ENCODE measurements at places on chromosomes 5 and 9.
A peak's percentile ranks its signal among the peaks of the same experiment; 100 is the strongest.

DNA sequence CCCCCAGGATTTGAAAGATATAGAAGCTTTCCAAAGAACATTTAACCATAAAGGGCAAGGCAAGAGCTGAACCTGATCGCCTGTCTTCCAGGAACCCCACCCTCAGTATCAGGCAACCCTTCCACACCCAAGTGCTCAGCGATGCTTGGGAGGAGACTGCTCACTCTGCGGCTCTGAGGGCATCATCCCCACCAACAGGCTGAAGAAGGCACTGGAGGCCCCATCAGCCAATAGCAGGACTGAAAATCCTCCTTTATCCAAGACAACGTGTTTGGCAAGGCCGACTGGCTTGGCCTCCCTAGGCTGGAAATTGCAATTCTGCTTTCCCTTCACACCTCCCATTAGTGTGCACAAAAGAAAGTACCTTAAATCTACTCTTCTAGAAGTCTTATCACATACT lies 1.4 kb upstream of the PPP2CA start:
- DNase-seq, result no peak

GRCh38 chr5:107594253-107595045 lies 76.3 kb downstream of the EFNA5 start:
- DNase-seq, result peak; percentile 50

DNA sequence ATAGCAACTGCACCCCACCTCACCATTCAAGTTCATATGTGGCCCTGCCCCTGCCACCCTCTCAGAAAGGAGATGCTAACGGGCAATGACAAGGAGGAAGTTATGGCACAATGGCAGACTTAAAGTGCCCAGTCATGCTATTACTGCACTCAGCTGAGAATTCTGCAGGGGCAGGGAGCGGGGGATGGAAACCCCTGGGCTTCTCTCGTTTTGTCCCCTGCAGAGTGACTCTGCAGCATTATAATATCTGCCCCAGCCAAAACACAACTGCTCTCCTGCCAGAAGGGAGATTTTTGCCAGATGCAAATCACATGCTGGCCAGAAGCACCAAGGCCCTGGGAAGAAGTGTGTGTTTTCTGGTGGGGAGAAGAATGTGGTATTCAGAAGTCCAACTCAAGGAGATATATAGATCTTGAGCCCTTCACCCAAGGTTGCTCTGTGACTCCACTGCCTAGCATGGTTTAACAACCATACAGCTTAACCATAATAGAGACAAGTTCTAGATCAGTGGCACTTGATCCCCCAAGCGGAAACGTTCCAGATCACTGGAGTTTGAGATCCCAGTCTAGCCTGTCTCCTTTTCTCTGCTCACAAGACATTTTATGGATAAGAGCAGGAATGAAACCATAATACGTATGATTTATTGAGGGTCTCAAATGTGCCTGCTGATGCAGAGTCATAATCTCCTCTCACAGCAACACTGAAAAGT lies 207.0 kb upstream of the MAP3K1 start:
- peak; percentile 82 for DNase-seq

GRCh38 chr9:137157618-137158415 lies 12.0 kb downstream of the LRRC26 start:
- DNase-seq, result no peak

GRCh38 chr5:11407556-11408145 lies 496.6 kb downstream of the CTNND2 start:
- no peak for DNase-seq

DNA sequence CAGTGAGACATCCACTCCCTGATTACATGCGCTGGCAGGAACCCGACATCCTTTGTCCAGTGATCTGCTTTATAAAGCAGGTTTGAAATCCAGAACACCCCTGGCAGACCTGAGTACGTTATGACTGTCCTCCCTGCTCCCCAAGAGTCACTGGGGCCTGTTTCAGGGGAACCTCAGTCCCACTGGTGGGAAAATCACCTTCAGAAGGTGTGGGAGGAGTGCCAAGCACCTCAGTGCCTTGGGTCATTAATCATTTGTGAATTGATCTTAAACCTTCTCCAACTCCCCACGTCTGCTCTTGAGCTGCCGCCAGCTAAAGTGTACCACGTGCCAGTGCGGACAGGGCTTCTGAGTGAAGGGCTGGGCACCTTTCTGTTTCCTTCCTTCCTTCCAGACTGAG lies 16.2 kb downstream of the SLC6A3 start:
- DNase-seq, result no peak

DNA sequence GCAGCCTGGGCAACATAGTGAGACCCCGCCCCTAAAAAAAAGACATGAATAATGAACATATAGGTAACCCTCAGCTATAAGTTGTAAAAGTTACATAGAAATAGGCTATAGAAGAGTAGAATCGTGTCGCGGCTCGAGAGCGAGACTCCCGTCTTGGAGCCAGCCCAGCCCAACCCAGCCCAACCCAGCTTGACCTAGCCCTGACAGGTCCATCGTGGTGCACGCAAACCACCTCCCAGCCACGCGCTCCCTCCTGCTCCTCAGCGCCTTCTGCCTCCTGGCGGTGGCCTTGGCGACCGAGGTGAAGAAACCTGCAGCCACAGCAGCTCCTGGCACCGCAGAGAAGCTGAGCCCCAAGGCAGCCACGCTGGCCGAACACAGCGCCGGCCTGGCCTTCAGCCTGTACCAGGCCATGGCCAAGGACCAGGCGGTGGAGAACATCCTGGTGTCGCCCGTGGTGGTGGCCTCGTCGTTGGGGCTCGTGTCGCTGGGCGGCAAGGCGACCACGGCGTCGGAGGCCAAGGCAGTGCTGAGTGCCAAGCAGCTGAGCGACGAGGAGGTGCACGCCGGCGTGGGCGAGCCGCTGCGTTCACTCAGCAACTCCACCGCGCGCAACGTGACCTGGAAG lies 10.8 kb downstream of the KIF24 start:
- no peak for DNase-seq

DNA sequence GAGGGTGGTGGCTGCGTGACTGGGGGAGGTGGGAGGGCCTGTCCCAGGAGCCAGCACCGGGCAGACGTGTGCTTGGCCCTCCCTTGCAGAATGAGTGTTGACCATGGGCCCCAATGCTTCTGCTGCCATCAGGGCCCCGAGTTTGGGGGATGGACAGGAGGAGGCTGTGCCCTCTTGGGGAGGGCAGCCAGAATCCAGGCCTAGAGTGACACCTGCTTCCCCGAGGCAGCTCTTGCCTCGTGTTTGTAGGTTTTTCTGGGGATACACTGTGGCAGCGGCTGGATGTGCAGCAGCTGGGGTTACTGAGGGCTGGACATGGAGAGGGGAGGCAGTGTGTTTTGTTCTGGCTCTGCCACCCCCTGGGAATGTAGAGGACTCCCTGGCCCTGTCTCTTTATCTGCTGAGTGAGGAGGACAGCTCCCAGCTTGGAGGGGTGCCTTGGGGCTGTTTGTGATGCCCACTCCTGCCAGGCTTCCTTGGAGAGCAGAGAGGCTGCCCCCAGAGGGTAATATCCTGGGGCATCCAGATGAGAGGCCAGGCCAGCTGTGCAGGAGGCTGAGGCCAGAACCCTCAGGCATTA lies 22.7 kb downstream of the WNK2 start:
- DNase-seq, result no peak

DNA sequence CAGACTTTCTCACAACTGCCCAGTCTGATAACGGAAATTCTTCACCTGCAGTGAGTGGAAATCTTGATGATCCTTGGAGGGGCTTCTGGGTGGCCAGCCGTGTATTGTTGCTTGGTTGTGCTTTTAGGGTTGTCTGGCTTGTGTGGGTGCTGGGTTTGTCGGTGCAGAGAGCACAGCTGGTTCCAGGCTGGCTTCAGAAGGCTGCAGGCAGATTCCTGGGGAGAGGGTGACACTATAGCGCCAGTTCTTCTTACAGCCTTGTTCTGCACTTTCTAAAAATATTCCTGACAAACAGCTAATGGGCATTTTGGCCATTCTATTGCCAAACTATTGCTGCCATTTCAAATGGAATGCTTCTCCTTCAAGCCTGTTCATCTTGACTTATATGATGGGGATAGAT lies 99.3 kb downstream of the PDZD2 start:
- no peak for DNase-seq

DNA sequence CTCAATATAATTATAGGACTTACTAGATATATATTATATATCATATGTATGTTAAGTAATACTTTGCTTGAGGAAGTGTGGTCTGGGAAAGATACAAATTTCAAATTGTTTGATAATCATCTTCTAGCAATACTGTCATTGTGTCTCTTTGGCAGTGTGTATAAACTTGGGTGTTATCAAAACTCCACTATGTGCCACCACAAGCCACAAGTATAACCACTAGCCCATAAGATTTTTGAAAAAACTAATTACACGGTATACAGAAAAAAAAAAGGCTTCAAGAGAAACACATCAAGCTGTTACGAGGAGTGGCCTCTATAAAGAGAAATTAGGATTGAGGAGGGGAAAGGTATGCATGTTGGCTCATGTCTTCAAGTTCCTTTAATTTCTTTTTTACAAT lies 44.7 kb upstream of the PCSK5 start:
- no peak for DNase-seq

DNA sequence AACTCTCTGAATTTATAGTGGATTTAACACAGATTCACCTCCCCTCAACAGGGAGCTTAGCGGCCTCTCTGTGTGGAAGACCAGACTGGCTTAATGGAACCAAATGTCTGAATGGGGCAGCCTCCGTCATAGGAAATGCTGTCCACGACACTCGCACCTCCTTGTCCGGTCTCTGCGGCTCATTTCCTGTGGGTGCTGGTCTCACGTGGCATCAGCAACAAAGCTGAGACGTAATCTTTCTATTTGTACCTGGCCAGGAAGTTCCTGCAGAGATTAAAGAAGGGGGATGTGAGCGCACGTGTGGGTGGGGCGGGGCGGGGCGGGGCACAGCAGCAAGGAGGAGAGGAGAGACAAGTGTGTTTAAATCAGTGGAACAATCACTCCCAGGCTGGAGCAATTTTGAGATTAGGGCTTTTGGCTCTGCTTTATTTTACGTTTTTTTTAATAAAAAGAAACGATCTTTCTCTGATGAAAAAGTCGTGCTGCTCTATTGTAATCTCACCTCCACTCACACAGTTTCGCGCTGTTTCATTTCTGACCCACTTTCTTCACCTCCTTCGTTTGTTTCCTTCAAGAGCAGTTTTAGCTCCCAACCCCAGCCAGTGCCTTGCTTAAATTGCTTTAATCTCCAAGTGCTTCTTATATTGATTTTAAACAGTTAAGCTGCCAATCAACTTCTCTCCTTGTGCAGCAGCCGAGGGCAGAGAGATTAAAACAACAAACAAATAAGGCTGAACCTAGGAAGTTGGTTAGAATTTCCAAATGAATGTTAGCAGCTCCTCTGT lies 132.2 kb upstream of the ASTN2 start:
- no peak for DNase-seq

DNA sequence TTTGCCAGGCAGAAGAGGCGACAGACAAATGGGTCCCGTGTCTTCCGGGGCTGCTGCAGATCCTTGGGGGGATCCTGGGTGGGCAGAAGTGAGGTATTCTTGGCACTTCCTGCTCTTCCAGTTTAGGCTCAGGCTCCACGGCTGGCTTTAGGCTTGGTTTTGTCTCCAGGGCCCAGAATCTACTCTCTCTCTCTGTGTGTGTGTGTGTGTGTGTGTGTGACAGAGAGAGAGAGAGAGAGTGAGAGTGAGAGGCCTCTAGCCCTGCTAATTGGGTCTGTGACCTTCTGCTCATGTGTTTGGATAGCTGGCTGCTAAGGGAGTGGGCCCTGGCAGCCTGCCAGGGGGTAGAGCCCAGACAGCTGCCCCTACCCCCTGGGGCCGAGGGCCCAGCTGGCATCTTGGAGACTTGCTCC lies 39.3 kb downstream of the CRB2 start:
- no peak for DNase-seq

DNA sequence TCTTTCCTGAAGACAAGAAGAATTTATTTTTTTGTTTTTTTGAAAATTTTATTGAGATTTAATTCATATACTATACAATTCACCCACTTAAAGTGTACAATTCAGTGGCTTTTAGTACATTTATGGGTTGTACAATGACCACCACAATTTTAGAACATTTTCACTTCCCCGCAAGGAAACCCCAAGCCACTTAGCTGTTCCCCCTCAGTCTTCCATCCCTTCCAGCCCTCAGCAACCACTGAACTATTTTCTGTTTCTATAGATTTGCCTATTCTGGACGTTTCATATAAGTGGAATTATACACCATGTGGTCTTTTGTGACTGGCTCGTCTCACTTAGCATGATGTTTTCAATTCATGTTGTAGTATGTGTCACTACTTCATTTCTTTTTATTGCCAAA lies 28.0 kb downstream of the DNAI1 start:
- no peak for DNase-seq

DNA sequence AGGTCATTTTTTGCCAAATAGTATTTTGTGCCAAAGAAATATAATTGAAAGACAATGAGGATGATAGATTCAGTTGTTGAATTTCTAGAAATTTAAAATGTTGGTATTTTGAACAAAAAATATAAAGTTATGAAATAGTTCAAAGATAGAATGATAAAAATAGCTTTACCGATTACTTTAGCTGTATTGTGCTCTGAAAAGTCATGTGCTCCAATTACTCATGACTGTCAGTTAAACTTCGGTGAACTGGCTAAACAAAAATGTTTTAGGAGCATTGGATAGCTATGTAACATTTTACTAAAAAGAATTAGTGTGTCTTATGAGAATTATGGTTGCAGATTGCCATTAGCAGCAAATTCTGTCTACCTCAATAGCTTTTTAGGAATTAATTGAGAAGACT lies 177.3 kb upstream of the VCAN start:
- DNase-seq, result no peak

- no peak for DNase-seq
These were observed 18.9 kb downstream of the ASPN start for GRCh38 chr9:92463387-92463786.
